Activated CD4-positive, alpha-beta T cell treated with anti-CD3 and anti-CD28 coated beads, Interleukin-2, amount 50 U/mL, for 4 hours (primary cell): ENCODE measurements at places on chromosomes 7 and 10.
A peak's percentile ranks its signal among the peaks of the same experiment; 100 is the strongest.

GRCh38 chr10:11328264-11329061 lies 283.0 kb downstream of the USP6NL start:
- no peak for DNase-seq

GRCh38 chr7:44184873-44185446 lies 4.3 kb downstream of the GCK start:
- no peak for DNase-seq

- no peak for DNase-seq
These were observed 161.6 kb upstream of the PPP2R2D start for GRCh38 chr10:131739206-131739605.

DNA sequence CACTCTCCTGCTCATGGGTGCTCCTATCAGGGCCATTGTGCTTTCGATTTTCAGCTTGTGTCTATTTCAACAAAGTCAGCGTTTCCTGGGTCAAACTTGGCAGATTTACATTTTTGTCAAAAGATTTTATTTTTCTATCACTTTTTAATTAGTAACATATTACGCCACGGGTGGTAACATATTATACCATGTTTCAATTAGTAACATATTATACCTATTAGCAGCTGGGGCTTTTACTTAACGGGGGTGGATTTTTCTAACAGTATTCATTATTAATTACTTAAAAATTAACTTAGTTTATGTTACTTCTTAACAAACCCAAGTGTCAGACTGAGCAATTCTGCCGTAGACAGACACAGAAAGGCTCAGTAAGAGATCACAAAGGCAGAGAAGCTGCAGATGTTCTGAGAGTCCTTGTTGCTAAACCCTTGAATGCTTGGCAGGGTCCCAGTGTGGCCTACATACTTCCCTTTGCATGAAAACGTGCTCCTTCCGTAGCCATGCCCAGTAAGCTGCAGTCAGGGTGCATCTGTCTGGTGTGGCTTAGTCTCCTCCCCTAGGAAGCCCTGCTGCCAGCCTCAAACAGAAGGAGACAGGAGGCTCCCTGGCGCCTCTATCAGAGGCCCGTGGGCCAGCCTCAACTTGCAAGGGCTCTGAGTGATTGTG lies 263.1 kb upstream of the CXCL12 start:
- DNase-seq = no peak

GRCh38 chr10:116027355-116027754 lies 245.7 kb downstream of the GFRA1 start:
- DNase-seq = no peak

DNA sequence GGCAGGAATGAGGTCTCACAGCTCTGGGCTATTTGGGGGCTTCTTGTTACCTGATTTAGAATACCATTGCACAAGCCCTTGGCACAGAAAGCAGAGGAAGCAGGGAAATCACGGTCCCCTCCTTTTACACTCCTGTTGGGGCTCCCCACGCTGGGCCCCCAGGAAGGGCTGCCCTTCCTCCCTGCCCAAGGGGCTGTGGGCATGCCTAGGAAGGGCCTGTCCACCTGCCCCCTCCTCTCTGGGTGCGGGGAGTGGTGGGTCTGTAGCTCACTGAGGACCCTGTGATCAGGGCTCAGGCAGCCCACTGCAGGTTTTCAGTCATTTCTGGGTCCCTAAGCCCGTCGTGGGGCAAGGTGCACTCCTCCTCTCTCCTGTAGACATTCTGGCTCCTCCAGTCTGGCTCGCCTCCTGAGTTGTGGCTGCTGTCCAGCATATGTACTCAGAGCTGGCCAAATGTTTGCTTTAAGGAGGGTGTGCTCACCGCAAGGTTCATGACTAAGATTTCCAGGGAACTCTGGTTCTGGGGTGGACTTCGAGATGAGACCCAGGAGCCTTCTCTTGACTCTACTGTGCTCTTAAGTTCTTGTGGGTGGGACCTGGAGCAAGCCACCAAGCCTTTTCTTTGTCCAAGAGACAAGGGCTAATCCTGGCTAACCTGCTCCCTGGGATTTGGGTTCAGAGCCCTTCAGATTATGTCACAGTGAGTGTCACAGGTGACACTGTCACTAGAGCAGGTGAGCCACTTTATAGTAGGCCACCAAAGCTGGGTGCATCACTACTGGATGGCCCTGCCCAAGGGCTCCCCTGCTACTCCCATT lies 56.0 kb downstream of the TACR2 start:
- DNase-seq = no peak

GRCh38 chr7:5203183-5203537 lies 13.1 kb downstream of the WIPI2 start:
- DNase-seq = no peak

DNA sequence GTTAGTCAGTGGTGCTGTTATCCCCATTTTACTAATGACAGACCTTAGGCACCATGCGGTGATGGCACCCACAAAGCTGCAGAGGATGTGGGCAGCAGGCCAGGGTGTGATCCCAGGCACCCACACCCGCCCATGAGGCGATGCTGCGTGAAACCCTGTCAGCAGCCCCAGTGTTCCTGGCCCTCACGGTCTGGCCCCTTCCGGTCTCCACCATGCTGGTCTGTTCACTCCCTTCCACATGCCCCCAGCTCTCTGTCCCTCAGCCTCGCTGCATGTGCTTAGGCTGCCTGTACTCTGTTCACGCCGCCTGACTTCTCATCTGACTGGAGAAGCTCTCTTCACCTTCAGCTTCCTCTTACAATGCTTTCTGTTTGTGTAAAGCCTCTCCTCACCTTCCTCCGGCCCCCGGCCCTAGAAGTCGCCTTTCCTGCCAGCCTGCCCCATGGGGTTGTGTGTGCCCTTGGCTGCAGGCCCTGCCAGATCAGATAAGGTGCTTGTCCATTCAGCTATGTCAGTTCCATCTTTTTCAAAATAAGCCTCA lies 17.6 kb upstream of the ORAI2 start:
- peak; percentile 23 for DNase-seq

GRCh38 chr10:6912424-6912823 lies 332.3 kb upstream of the PRKCQ start:
- no peak for DNase-seq

DNA sequence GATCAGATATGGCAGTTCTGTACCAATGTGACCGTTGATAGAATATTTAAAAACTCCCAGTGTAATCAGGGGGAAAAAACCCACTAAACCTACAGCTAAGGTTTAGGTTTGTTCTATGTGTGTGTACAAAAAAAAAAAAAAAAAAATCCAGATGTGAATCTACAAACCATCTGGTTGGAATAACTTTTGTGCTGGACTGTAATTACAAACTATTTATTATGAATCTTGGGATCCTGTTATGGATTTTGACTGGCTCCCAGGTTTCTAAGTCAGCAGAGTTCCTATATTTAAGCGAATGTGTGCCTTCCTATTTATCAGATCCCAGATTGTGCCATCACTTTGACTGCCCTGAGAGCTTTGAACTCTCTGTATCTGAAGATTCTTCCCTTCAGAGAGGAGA lies 29.1 kb downstream of the BMPER start:
- DNase-seq = no peak
